ENCODE measurements at places on chromosomes 2 and 18. TPM values are rescaled to one million over a fixed set of nuclear protein-coding genes. Genes with fewer than 3 reads are reported as not detected.

GRCh38 chr2:151165105-151165684, 96.5 kb downstream of the RBM43 start:
- DNase-seq = no peak

DNA sequence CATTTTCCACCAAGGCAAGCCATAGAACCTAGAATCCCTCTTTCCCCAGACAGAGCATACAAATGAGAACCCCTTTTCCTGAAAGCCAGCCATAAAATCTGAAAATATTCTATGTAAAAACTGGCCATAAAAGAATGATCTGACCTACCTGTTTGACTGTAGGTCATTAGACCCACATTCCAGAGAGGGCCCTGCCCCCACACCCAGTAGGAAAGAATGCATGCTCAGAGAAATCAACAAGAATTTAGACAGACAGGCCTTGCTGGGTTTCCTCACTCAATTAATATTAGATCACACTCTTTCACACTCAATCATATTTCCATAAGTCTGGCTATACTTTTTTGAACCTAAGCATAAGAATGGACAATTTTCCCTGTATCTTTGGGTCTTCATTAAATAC, 929.5 kb downstream of the ERBB4 start:
- no peak for DNase-seq

- DNase-seq = no peak
Observed at GRCh38 chr18:37532917-37533316, 32.7 kb downstream of the CELF4 start.

The PLEK gene
- total RNA-seq = not detected

DNA sequence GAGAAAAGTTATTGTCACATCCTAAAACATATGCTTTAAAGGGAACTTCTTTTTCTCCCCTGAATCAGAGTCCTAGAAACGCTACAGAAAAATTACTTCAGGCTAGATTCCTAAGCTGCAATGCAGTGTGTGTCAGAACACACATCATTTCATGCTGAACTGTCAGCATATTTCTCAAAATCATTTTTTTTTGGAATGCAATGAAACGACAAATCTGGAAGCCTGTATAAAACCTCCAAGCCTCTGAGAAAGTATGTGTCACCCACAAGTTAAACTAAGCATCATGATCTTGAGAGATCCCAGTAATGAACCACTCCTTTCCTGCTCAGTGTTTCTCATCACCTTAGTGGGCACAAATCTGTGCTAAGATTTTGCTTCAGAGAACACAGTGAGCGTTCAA, 276.2 kb downstream of the ZNF521 start:
- DNase-seq = no peak

GRCh38 chr2:72144632-72145288, 2.9 kb downstream of the CYP26B1 start:
- peak; percentile 68 for DNase-seq

DNA sequence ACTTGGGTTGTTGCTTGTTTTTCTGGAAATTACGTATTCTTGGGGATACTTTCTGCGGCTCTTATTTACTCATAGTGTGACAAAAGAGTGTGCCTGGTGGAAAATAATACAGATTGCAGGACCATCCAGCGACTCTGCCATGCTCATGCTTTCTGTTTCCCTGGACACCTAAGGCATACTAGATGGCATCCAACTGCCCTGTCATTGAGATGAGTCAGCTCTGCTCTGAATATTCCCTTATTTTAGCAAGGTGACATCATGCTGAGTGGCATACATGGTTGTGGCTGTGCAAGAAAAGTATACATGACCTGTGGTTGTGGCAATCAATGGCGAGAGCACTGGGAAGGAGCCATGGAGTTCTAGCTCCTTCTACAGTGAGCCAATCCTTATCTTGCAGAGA, 471.0 kb downstream of the TMEM182 start:
- DNase-seq = peak; percentile 49

The SAG gene
- not detected for total RNA-seq

The RIT2 gene
- total RNA-seq = not detected

DNA sequence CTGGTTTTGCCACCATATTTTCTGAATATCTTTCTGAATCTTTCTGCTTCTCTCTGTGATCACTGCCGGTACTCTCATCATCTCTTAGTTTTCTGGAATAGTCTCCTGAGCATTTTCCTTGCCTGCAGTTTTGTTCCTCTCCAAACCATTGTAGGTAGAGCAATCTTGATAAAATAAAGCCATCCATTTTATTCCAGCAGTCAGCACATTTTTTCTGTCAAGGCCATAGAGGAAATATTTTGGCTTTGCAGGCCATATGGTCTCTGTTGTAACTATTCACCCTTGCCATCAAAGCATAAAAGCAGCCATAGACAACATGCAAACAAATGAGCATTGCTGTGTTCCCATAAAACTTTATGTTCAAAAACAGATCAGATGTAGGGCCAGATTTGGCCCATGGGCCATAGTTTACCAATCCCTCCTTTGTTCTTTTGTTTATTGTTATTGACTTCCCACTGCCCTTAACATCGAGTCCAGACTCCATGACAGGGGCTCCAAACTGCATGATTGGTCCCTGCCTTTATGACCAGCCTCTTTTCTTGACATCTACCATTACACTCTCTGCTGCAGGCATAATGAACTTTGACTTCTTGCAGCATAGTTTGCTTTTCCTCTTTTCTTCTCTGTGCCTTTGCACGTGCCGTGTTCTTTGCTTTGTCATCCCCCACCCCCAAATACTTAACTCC, 29.8 kb downstream of the TMEM87B start:
- no peak for DNase-seq

The FEV gene
- not detected for total RNA-seq

DNA sequence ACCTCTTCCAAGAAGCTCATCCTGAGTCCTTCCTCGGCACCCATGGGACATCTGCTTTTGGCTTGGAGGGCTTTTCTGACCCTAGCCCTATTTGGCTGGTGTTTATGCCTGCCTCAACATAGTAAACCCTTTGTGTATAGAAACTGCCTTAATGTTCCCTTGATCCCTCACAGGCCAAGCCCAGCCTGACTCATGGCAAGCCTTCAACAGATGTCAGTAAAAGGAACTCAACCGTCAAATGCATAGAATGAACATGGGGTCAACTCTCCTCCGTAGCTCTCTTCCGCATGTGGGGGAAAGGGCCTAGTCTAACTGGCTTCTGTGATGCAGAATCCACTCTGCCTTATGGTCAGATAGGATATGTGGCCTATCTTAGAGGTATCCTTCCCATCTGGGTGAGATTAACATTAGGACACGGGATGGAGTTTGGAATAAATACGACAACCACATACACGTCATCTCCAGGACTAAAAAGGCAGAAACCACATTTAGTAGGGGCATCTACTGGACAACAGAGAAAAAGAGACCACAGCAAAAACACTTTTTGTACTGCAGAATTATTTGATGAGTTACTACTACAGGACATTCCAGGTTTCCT, 2.5 kb upstream of the NPAS2 start:
- DNase-seq = peak; percentile 21

DNA sequence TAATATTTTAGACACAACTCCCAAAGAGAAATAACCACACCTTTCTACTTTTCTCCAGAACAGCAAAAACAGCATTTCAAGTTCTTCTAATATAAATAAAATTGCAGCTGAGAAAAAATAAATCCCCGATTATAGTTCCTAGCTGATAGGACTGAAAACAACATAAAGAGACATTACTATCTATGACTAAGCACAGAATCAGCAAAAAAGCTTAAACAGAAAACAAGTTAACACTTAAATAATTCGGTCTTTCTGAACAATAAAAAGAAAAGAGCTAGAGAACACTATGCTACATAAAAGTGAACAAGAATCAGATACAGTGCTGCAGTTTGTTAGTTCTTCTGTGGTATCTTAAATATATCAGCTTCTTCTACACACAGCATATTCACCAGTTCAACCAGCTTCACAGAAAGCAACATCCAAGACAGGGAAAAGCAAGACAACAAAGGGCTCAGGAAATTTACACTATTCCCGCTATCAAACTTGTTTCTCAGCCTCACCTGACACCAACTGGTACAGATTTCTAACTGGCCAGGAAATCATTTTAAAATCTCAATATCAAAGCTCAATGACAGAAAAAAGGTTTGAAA, 28.6 kb downstream of the FEZ2 start:
- DNase-seq = no peak

DNA sequence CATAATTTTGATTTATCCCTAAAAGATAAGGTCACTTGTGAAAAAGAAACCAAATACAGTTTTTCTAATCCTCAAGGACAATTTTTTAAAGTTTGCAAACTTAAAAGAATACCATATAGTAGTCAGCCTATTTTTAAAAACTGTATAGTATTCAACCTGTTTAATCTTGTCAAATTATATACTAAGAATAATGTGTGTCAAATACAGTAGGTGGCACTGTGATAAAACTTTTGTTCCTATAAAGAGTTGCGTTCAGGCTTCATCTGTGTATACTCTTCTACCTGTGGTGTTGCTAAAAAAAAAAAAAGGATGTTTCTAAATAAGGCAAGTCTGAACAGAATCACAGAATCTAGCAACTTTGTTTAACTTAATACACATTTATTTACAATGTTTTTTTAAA, 68.6 kb downstream of the CCDC138 start:
- DNase-seq = no peak

DNA sequence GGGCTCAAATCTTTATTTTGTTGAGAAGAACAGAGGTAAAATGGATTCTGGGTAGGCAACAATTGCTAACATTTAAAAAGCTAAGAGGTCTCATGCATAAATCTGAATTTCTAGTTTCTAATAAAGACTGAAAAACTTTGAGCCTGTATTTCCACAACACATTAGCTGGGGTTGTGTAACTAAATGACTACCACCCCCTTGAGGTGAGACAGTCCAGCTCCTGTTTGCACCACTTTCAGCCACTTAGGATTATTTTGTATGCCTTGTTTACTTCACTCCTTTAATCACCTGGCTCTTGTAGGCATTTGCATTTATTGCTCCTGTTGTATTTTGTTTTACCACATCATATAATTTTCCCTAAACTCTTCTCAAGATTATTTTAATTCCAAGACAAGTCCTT, 376.6 kb downstream of the PTH2R start:
- no peak for DNase-seq

GRCh38 chr2:45895241-45895861, 243.9 kb downstream of the PRKCE start:
- no peak for DNase-seq

GRCh38 chr2:231684314-231685223, 23.8 kb upstream of the PTMA start:
- no peak for DNase-seq

DNA sequence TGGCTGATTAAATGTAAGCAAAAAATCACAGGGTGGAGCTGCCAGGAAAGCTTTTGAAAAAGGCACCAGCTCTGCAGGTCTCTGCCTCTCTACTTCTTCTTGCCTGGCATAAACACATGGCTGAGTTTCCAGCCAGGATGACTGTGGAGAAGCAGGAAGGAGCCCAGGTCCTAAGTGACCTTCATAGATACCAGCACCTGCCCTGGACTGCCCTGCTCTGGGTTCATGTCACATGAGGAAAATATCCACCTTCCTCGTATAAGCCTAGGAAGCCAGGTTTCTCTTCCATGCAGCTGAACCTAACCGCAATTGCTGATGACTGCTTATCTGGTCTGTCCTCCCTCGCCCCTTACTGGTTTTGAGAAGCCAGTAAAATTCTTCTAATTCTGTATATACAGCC, 47.8 kb upstream of the CREB1 start:
- DNase-seq = no peak

DNA sequence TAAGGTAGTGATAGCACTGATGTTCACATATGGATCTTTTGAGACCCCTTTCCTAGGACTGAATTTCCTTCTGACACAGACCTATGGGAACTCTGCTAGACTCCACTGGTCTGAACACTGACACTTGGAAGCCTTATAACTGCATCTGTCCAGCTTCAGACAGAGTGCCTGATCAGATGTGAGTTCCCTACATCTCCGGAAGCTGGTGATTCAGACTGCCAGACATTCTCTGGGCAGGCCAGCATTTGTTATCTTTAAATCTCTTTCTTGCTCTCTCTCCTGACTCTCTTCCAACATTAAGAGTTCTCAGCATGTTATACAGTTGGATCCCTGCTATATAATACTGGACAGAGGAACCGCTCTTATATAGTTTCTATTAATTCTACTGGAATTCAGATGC, 408.5 kb downstream of the ZEB2 start:
- DNase-seq = peak; percentile 63

GRCh38 chr2:132690664-132691303, 20.8 kb upstream of the LYPD1 start:
- no peak for DNase-seq

- DNase-seq = no peak
Observed at GRCh38 chr2:44969936-44970335, 28.4 kb downstream of the SIX3 start.

DNA sequence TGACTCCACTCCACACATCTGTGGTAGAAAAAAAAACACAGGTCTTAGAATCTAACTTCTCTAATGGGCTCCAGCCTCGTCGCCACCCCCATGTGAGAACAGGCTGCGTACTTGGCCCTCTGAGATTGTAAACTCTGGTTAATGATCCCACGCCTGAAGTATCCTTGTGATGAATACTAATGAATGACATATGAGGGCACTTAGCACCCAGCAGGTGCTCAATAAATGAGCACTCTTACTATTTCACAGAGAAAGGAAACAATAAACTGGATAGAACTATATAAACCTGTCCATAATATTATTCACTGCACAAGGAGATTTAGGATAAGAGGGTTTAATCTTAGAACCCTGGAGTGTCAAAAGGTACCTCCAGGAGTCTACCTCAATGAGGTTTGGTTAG, 310.1 kb upstream of the HNRNPA3 start:
- no peak for DNase-seq

DNA sequence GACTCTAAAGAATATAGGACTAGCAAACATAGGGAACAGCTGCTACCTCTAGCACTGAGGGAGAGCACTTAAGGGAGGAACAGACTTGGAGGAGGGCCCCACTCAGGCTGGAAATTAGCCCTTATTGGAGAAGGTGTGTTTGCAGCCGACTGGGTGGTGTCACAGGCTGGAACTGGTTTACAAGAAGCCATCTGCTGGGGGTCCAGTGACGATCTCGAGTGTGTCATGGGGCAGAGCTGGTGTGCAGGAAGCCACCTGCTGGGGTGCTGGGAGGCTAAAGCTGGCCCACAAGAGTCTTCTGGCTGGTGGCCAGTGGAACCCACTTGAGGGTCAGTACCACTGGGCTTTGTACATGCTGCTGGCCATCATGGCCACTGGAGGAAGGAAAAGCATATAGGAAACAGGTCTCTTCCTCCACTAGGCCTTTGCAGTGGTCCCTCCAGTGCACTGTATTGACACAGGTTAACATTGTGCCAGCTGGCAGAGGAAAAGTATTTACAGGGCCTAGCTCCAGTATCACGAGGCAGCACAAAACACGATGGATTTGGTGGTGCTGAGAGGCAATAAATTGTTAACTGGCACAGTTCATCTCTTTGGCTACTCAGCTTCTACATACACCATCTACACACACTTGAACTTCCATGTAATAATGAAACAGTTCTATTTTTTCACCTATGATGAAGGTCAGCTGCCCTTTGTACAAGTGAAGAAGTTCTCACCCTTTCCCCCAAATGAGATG, 43.6 kb downstream of the MAP3K20 start:
- DNase-seq = peak; percentile 10

GRCh38 chr18:39604836-39605235, 2039.2 kb upstream of the CELF4 start:
- no peak for DNase-seq

Data from Daoy (cell line).